Uterine smooth muscle cell (primary cell): ENCODE measurements at places on chromosomes 7 and 10. TPM values are rescaled to one million over a fixed set of nuclear protein-coding genes. Genes with fewer than 3 reads are reported as not detected.

HDAC9 gene
- total RNA-seq, result 20.2 and 40.5 TPM in 2 replicates

SLC35B4 gene
- 18.2 and 24.6 TPM in 2 replicates for total RNA-seq

TFEC gene
- 0.11 and 0.50 TPM in 2 replicates for total RNA-seq

FKBP6 gene
- total RNA-seq, result under 0.01 TPM in 1 of 2 replicates, not detected in the other

PTPN20 gene
- 0.77 and 1.2 TPM in 2 replicates for total RNA-seq

EEPD1 gene
- total RNA-seq, result 8.2 and 10.1 TPM in 2 replicates

ASAH2 gene
- 0.75 and 0.77 TPM in 2 replicates for total RNA-seq

SPDYE11 gene
- not detected in 2 replicates for total RNA-seq

MACC1 gene
- total RNA-seq, result under 0.01 TPM in 2 replicates

DENND11 gene
- total RNA-seq, result 7.1 and 8.4 TPM in 2 replicates

NAT16 gene
- total RNA-seq, result under 0.01 and 0.33 TPM in 2 replicates

ZC3HAV1L gene
- 8.0 and 9.5 TPM in 2 replicates for total RNA-seq
